RKO (cell line): ENCODE measurements at places on chromosomes 13 and 19.
A peak's percentile ranks its signal among the peaks of the same experiment; 100 is the strongest.

DNA sequence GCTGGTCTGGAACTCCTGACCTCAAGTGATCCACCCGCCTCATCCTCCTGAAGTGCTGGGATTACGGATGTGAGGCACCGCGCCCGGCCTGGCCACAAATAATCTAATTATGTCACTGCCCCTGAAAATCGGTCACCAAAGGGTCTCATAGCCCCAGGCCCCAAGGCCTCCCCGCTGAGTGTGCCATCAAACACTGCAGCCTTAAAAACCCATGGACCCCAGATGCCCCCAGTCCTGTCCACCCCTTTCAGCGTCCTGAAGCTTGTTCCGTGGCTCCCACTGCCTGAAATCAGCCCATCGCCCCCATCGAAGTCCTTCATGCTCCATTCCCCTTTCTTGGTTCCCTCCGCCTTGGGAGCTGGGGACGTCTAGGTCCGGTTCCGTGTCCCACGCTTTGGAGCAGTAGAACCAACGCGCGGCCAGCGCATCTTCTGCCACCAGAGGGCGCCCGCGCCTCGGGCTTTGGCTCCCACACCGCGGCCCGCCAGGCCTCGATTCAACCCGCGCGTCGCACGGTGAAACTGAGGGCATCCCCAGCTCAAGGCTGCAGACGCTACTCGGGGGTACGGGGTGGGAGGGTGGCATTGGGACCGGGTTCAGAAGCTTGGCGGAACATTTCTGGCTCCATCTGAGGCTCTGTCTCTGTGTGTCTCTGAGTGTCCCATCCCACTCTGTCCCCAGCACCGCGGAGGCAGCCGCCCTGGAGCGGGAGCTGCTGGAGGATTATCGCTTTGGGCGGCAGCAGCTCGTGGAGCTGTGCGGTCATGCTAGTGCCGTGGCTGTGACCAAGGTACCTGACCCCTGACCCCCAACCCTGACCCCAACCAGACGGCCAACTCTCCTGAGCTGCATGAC, 3.5 kb downstream of the YJEFN3 start:
- peak; percentile 61 for DNase-seq

DNA sequence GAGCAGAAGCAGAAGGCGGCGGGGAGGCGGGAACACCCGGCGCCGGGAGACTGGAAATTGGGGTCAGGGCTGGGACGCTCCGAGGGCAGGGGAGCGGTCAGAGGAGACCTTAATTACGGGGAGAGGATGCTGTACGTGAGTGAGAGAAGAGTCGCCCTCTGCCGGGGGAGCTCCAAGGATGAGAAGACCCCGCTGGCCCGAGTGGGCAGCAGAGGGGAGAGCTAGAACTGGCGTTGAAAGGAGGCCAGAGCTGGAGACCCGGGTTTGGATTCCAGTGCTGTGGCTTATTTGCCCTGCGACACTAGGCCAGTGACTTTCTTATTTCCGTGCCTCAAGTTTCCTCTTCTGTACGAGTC, 536 bp downstream of the FAM32A start:
- DNase-seq: peak; percentile 64

GRCh38 chr13:99237981-99238662, 20.1 kb downstream of the GPR18 start:
- DNase-seq: no peak

- no peak for DNase-seq
Measured at GRCh38 chr13:104592127-104592526, 1525.9 kb upstream of the SLC10A2 start.

- peak; percentile 98 for DNase-seq
Measured at GRCh38 chr19:39078436-39079200, 5.5 kb upstream of the ACP7 start.

DNA sequence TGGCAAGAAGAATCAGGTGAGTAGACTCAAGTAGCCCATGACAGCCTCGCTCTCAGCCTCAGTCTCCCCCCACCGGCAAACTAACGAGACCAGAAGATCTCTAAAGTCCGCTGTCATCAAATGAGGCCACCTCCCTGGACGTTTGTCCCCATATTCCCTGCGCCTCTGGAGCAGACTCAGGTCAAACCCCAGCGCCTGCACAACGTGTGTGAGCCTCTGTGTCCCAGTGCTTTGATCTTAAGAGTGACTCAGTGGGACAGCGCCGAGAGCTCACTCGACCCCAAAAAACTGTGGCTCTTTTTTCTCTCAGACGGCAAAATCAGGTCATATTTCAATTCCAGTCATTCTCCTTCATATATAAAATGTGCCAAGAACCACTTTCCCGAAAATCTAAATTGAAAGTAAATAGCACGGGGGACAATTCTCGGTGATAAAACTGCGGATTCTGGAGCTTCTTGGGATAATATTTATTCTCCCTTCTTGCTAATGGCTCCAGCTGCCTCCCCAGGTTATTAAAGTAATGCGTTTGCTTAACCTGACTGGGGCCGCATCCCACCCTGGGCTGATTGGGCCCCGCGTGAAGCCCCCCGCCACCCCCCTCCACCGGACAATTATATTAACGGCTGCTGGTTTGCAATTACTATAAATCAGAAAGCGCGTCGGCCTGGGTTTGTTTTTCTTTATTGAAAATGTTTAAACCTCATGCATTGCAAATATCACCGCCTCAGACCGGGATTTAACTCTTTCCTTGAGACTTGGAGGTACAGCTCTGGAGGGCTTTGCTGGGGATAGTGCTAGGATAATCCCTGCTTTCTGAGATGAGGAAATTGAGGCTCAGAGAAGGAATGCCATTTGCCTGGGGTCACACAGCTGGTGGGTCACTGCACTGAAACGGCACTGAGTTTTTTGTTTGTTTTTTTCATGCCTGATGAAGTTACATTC, 37.5 kb upstream of the ZNRF4 start:
- no peak for DNase-seq

DNA sequence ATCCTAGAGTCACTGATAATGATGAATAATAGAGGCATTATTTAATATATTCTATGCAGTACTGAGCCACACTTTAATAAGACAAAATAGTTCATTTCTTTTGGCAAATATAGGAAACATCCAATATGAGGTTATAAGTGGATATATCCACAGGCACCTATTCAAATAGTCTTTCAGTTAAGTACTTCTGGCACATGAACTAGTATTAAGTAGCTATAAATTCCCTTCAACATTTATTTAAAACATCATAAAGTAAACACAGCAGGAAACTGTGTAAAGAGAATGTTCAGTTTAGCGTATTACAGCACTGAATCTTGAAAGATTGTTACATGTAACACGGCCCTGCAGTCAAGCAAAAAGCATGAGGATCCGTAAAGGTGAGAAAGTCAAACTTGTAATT, 463.3 kb upstream of the KLF12 start:
- no peak for DNase-seq

GRCh38 chr19:38142176-38143035, 81.6 kb downstream of the DPF1 start:
- peak; percentile 37 for DNase-seq

DNA sequence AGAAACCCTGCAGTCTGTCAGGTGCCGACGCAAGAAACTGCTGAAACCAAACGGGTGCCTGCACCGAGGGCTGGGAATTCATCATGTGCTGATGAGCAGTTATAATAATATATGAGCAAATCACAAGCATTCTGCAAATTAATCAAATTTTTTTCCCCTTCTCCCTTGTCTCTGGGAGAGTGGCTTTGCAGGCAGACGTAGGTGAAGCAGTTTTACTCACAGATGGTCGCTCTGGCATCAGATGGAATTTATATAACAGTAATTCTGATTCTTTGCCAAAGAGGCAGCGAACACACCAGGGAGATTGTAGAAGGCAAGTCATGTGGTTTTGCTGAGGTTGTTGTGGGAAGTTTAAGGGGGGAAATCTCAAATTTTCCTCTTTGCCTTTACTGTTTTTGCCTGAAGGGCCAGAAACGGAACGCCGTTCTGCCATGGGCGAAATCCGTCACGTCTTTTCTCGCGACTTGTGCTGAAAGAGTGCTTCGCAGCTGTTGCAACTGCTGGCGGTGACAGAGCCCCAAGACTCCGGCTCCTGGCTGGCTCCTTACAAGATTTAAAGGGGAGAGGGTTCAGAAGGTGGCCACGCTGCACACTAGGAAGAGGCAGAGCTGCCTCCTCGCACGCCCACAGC, 320.1 kb downstream of the ZNF536 start:
- DNase-seq: no peak

GRCh38 chr13:112978561-112979405, 9.8 kb downstream of the MCF2L start:
- no peak for DNase-seq

- DNase-seq: no peak
Measured at GRCh38 chr19:1762243-1763117, 9.2 kb downstream of the ONECUT3 start.
